Testis (tissue), 5 donors: ENCODE measurements at places on chromosomes 3 and 15. TPM values are rescaled to one million over a fixed set of nuclear protein-coding genes. Genes with fewer than 3 reads are reported as not detected.

DNA sequence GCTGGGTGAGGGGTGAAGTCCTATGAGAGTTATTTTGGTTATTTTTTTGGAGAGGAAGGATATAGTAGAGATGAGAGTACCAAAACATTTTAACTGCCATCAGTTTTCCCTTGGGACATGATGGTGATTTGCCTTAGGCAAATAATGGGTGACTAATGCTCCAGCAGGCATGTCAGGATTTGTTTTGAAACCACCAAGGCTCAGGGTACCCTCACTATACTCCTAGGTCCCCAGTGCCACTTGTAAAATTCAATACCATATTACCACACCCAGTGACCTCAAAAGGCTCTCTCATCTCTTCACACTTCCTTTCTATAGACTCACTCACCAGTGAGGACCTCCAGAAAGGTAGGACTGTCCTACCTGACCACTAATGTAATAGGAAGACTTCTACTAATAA is 83.6 kb downstream of the WDR72 start:
- no peak overlapping the region for H3K4me3 ChIP-seq
- no peaks in the 10 kb centered on the region for H3K27me3 ChIP-seq
- H3K36me3 ChIP-seq, result no peaks in the 10 kb centered on the region

- H3K27ac ChIP-seq, result no peak overlapping the region
- DNase-seq, result no peak
Measured at GRCh38 chr3:178482981-178483380, 53.3 kb upstream of the KCNMB2 start.

- H3K27ac ChIP-seq, result no peak overlapping the region
- no peaks in the 10 kb centered on the region for H3K27me3 ChIP-seq
- H3K4me1 ChIP-seq, result peaks cover 5% of the 10 kb centered on the region
- DNase-seq, result peak; percentile 60
- H3K36me3 ChIP-seq, result no peaks in the 10 kb centered on the region
Measured at GRCh38 chr3:194395778-194396538, 3.1 kb downstream of the GP5 start.

Gene CSTA
- total RNA-seq, result not detected
